Fibroblast of villous mesenchyme (primary cell): ENCODE measurements at places on chromosomes 6 and 20.

GRCh38 chr6:15457121-15457650 is 205.6 kb downstream of the DTNBP1 start:
- no peak for DNase-seq

DNA sequence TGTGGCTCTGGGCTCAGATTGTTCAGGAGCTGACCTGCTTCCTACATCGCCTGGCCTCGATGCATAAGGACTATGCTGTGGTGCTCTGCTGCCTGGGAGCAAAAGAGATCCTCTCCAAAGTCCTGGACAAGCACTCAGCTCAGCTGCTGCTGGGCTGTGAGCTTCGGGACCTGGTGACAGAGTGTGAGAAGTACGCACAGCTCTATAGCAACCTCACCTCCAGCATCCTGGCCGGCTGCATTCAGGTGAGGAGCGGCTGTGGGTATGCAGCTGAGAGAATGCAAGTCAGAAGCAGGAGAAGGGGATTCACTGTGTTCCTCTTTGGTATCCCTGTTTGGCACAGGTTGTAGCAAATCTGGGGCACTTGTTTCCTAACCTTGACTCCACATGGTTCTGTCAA is 17.9 kb downstream of the CUL9 start:
- DNase-seq, result no peak

DNA sequence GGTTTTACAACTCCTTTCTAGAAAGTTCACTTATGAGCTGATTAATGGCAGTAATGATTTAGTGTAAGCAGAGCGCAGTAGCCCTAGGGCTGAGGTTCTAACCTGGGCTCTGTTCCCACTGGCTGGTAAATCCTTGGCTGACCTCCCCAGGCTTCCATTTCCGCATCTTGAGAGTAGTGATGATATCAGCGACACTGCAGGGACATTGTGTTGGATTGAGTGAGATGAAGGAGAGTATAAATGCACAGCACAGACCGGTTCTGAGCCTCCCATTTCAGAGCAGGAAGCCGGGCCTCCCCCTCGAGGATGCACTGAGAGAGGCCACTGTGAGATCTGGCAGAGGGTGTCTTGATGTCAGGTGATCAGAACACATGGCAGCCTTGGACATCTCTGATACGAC is 477.2 kb upstream of the SULF2 start:
- no peak for DNase-seq

- DNase-seq, result no peak
Measured at GRCh38 chr20:61627791-61628415, 375.8 kb downstream of the CDH4 start.

GRCh38 chr6:41167173-41167963 is 4.5 kb upstream of the TREM2 start:
- DNase-seq, result peak; percentile 16

- DNase-seq, result no peak
Measured at GRCh38 chr6:139847457-139847813, 473.0 kb upstream of the CITED2 start.

- no peak for DNase-seq
Measured at GRCh38 chr6:139091826-139092225, 43.1 kb upstream of the HECA start.

GRCh38 chr20:36547186-36548005 is 6.1 kb downstream of the MYL9 start:
- DNase-seq, result no peak

DNA sequence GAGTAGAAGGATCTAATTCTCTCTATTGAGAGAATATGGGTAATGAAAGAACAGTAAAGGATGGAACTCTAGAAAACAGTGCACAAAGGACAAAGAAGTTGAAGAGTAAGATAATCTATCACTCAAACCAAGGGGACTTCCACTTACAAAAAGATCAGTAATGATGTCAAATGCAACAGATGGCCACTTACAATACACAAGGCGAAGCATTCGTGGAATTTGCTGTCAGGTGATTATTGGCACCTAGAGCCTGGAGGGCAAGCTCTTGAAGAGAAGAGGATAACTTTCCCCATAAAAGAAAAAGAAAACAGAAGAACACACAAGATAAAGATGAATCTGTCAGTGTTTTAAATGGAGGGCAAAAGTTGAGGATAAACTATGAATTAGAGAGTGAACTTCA is 256.0 kb upstream of the TCF21 start:
- no peak for DNase-seq
